ENCODE measurements at places on chromosomes 1 and 21.

DNA sequence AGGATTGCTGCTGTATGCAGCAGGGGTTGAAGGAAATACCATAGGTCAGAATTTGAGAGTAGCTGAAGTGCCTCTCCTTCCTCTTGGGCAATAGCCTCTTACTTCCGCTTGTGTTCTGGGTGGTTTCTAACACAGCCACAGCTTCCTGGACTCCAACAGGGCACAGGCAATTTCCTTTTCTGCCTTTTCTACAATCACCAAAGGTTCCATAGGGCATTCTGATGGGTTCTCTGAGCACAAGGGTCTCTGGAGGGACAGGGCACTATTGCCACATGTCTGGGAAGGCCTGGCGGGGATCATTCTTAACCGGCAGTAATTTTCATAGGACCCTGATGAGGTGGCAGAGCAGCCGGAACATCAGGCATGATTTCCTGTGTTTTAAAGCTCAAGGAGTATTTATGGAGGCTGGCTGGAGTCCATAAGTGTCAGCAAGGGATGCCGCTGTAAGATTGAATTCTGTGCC lies 5.5 kb upstream of the AGTRAP start:
- no peak for DNase-seq

GRCh38 chr1:183590244-183591191 lies at the start of gene NCF2:
TSS of gene NCF2 (minus strand) at chr1:183590459. CDS start at chr1:183590329, 130 bp downstream.
- DNase-seq = no peak

GRCh38 chr1:1304331-1305299 lies 3.1 kb downstream of the ACAP3 start:
- DNase-seq = peak; percentile 76

DNA sequence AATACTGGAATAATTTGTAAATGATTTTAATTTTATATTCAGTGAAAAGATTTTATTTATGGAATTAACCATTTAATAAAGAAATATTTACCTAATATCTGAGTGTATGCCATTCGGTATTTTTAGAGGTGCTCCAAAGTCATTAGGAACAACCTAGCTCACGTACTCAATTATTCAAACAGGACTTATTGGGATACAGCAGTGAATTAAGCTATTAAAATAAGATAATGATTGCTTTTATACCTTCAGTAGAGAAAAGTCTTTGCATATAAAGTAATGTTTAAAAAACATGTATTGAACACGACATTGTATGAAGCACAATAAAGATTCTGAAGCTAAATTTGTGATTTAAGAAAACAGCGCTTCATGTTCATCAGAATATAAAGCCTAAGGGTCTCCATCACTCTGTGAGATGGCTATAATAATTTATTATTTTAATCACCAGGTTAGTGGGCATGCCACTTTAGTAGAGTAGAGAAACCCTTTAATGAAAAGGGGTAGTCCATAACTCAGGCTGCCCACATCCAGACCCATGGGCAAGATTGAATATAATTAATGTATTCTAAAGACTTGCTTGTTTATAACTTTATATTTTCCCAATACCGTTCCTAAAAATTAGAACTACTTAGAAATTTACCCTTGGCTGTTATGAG lies 3.2 kb downstream of the CCN1 start:
- DNase-seq = no peak

GRCh38 chr1:192713921-192714320 lies 78.0 kb downstream of the RGS13 start:
- DNase-seq = peak; percentile 33

DNA sequence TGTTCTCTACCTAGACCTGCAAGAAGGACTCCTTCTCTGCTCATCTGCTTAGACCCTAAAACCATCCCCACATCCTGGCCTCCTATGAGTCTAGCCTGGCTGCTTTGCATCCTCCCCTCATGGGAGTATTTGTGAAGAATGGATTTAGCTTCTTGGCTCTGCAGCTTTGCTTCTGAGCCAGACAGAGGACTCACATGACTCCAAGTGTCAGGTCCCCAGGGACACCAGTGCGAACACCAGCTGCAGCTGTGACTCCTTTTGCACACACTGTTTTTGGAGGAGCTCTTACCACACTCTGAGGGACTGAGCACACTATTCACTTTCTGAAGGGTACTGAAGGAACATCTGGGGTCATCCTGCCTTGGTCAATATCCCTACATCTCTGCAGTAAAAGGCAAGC lies 131.8 kb upstream of the SGIP1 start:
- DNase-seq = peak; percentile 76

GRCh38 chr1:202967684-202968281 lies 726 bp upstream of the CYB5R1 start:
- no peak for DNase-seq

- DNase-seq = no peak
Measured at GRCh38 chr1:240766831-240767230, 154.9 kb upstream of the GREM2 start.

DNA sequence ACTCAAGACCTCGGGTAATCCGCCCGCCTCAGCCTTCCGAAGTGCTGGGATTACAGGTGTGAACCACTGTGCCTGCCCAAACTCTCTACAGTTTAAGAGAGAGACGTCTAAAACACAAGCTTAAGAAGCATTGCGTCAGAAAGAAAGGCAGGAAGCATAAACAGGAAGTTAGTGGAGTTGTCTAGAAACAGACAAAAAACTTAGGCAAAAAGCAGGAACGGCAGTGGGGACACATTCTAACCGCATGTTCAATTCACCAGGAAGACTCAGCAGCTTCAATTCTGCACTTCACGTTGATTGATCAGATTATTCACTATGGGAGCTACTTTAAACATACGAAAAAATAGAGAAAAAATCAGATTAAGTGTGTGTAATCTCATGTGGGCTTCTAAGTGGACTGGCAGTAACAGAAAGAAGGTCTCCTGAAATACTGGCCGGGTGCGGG lies 7.4 kb downstream of the CFAP74 start:
- DNase-seq = no peak

- no peak for DNase-seq
Measured at GRCh38 chr1:225541383-225541782, 111.5 kb downstream of the ENAH start.

- no peak for DNase-seq
Measured at GRCh38 chr1:166036092-166036491, 130.7 kb downstream of the FAM78B start.

GRCh38 chr1:114756949-114757454 lies 782 bp downstream of the CSDE1 start:
- peak; percentile 33 for DNase-seq

GRCh38 chr1:231806623-231807495 lies 180.3 kb downstream of the DISC1 start:
- no peak for DNase-seq

- no peak for DNase-seq
Measured at GRCh38 chr1:195933835-195934234, 674.4 kb downstream of the KCNT2 start.

GRCh38 chr21:37389456-37389855 lies 22.9 kb downstream of the DYRK1A start:
- no peak for DNase-seq

GRCh38 chr1:96559181-96559580 lies 162.4 kb upstream of the PTBP2 start:
- no peak for DNase-seq

DNA sequence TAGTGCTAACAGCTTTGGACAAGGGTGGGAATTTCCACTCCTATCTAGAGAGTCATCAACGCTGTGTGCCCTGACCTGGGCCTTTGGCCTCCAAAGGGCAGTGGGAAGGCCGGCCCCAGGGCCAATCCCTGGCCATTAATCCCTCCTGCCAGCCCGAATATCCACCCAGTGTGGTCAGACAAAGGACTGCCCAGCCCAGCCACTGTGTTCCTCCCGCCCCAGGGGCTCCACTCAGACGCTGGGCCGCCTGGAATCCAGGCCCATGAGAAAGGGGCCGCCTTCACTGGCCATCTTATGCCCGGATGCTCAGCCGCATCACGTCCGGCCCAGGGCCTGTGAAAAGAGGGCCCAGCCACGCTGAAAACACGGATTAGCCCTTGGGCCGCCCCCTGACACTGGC lies 3.6 kb upstream of the FOXE3 start:
- no peak for DNase-seq

- DNase-seq = no peak
Measured at GRCh38 chr1:164675342-164675904, 116.4 kb downstream of the PBX1 start.

GRCh38 chr1:89953929-89954328 lies 41.0 kb upstream of the ZNF326 start:
- no peak for DNase-seq

DNA sequence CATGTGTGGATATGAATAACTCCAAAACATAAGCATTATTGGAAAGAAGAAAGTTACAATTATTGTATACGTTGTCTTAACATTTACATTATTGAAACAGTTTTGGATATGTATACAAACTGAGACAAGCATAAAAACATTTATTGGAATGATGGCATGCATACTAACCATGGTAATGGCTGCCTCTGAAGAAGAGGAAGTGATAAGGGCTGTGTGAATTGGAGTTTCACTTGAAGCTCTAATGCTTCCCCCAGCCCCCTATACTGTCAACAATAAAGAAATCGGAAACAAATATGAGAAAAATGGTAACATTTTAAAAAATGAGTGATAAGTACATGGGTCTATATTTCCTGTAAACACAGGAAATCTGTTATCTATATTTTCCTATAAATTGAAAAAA lies 367.7 kb upstream of the DPYD start:
- no peak for DNase-seq

- no peak for DNase-seq
Measured at GRCh38 chr21:16005996-16006395, 276.2 kb downstream of the USP25 start.

- DNase-seq = peak; percentile 21
Measured at GRCh38 chr21:44366586-44367211, 13.3 kb downstream of the TRPM2 start.

DNA sequence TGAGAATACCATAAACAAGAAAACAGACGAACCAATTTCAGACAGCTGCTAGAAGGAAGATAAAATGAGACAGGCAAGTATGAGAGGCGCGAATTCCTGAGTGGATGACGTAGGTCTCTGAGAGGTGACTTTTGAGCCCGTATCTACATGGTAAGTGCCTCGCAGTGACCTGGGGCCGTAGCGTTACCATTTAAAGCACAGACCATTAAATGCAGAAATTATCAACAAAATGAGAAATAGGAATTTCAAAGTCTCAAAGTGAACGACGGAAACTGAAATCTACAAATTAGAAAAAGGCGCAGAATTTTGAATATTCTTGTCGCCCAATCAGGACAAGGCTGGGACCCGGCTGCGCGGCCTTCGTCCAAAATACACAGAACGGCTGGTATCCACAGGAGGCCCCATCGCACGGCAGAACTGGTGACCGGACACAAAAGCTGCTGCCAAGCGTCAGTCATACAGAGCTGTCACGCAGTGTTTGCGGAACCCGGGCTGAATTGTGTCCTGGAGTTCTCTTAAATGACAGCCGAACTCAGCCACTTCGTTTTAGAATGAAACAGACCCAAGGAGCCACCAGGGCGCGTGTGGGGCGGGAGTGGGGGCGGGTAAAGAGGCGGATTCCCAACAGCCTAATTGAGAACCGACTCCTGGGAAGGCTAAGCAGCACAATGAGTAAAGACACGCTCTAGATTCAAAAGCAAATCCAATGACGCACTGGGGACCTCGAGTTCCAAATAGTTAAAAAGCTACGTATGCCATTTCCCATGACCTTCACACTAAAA lies 13.8 kb upstream of the BOLA1 start:
- DNase-seq = peak; percentile 90

GRCh38 chr1:52294580-52294979 lies 71.4 kb downstream of the CC2D1B start:
- DNase-seq = no peak

- DNase-seq = no peak
Measured at GRCh38 chr1:84379138-84379916, 19.0 kb upstream of the DNASE2B start.

DNA sequence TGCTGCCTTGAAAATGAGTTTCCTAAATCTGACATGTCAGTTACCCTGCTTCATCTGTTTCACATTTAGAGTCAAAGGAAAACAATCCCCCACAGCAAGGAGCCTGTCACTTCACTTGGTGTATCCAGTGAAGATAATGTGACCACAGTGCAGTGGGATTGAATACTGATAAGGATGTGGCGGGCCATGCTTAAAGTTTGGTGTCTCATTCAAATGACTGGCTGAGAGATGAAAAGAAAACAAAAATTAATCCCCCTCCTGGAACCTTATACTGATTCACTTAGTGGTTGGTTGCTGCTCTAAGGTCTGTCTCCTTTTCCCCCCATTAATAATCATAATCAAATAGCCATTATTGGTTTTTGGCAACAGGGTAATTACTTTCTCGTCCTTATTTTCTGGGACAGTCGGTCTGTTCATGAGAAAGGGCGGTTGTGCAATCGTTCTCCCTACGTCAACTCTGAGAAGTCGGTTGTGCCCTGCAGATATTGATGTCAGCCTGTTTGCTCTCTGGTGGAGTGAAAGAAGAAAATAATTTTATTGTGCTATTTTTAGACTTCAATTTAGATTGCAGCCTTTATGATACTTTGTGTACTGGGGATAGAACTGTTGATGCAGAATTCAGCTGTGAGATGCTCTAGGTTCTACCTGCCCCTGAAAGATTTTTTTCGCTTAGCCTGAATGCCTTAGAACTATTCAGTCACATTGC lies 360.2 kb downstream of the DISC1 start:
- no peak for DNase-seq

- DNase-seq = no peak
Measured at GRCh38 chr1:204152310-204153044, 633 bp upstream of the ETNK2 start.

DNA sequence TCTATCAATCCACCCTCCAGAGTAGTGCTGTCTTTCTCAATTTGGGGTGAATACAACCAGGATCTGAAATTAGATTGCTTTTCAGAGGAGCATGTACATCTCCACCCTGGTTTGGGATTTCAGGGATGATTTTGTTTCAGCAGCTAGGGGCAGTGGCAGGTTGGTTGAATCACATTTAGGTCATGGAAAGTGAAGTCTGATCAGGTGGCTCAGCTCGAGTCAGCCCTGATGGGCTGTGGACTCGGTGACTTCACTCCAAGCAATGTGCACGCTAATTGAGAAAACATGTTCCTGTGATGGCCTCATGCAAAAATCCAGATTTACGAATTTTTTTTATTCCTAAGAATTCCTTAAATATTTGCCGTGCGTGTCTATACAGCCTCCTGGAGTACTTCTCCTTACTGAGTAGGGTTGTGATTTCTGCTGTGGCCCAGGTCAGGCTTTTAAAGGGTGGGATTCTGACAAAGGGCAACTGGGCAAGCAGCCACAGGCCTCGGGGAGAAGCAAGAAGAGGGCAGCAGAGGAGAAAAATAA lies 7.5 kb downstream of the NGF start:
- peak; percentile 53 for DNase-seq

DNA sequence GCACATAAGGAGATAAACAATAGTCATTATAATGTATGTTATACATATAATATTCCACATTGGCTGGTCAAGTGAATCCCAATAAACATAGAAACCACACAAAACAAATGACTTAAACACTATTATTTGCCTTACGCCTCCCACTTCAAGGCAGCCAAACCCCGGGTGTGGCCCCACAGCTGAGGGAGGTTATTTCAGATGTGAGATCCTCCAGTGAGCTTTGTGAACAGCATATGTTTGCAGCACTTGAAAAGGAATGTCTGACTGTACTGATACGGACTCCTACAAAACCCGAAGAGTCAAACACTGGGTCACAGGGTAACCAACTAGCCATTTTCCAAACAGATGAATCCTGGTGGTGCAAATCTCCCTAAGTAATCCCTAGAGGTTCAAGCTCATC lies 27.1 kb upstream of the DISP1 start:
- DNase-seq = peak; percentile 69

Data from left hindlimb (tissue), 1 donor.